ENCODE measurements at places on chromosomes 6 and 20.

DNA sequence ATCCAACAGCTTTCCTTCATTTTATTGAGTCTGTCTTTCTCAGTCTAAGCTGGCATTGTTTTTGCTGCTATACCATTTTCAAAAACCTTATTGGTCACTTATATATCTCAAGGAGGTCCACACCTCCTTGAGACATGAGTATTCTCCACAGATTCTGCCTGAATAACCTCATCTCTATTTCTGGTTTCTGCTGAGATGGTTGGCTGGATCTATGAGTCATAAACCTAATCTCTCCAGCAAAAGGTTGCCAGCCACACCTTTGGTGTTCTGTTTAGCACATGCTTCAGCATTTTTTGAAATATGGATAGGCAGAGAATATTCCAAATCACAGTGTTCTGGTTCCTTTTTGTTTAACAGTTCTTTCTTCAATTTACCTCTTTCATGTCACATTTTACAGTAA lies 40.8 kb upstream of the TMEM244 start:
- no peak for DNase-seq

GRCh38 chr20:49701241-49701790 lies 12.4 kb downstream of the B4GALT5 start:
- DNase-seq = no peak

DNA sequence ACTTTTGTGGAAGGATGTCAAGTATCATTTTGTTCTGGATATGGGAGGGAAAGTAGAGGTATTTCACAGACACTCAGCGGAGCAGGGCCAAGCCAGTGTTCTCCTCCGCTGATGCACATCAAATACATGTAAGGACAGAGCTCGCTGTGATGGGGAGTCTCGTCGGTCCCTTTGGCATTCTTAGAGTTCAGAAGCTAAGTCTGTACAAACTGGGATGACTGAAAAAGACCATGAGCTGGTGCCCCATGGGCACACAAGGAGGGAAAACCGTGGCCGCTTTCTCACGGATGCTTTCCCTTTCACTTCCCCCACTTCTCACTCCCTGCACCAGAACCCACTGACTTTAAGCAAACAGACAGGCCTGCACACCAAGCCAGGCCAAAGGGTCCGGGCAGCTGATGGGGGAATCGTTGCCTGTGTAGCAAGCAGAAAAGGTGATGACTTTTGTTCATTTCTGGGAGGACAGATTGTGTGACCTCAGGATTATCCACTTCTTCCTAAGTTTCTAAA lies 27.7 kb upstream of the MPC1 start:
- no peak for DNase-seq

GRCh38 chr6:137970368-137970767 lies 103.3 kb downstream of the TNFAIP3 start:
- no peak for DNase-seq

- no peak for DNase-seq
These were observed 1.5 kb downstream of the ABCC10 start for GRCh38 chr6:43428874-43429273.

- DNase-seq = no peak
These were observed 33.8 kb upstream of the ZFAND3 start for GRCh38 chr6:37785663-37786270.

DNA sequence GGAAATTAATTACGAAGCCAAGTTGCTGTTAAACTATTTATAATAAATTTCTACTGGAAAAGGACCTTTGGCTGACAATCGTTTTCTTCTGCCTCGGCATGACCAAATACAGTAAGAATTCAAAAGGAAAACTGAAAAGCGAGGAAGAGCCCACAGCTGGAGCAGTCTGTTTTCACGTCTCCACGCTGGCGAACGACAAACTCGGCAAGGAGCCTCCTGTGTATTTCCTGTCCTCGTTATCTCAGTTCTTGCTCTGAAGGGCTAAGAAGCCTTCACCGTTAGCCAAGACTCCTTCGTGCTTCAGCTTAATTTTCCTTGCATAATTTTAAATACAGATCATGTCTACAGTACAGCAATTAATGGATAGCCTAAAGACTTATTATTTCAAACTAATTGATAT lies 214.3 kb upstream of the PLCB4 start:
- no peak for DNase-seq

DNA sequence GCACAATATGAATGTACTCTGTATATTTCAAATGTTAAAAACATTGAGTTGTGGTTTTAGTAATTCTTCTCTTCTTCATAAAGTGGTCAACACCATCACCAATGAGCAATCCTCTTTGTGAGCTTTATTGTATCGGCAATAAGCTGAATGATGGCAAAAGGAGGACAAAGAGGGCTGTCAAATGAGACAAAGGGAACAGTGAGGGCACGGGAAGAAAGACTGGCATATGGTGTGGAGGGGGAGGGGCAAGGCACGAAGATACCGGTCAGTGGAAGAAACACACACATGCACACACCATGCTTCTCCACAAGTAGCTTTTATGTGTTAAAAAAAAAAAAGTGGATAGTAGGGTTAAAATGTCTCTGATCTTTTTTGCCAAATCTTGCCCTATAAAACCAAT lies 506.8 kb upstream of the CITED2 start:
- DNase-seq = no peak

DNA sequence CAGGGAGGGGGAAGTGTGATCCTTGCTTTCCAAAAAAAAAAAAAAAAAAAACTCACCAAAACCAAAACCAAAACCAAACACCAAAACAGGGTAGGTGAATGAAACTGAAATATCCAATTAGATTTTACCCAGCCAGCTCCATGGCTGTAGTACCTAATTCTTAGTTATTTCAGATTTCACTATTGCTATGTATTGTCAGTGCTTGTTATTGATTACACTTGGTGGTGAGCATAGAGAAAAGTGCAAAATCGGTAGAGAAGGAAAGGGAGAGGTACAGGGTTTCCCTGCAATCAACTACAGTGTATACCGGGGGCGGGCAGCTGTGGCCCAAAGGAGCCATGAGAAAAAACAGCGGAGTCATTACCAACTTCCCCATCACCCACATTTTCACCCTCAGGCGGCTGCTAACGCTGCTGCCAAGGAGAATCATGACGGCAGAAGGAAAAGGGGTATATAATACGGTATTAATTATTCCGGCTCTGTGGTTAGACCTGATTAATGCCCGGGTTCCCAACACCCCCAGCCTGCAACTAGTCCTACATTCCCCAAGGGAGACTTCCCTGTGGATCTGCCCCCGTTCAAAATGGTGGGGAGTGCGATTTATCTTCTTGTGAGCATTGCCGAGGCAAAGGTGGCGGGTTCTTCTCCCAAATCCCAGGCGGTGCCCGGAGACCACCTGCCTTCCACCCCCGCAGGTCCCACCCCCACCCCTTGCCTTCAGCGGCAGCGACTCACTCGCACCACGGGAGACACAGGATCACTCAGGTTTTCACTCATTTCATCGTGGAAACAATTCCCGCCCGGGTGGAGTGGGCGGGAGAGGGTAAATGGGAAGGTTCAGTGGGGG lies at the start of gene C6orf62:
Gene C6orf62 (minus strand): TSS at position 30 of the 847 bp plus-strand sequence. CDS start 486 bp downstream, outside the sequence.
- peak; percentile 35 for DNase-seq

DNA sequence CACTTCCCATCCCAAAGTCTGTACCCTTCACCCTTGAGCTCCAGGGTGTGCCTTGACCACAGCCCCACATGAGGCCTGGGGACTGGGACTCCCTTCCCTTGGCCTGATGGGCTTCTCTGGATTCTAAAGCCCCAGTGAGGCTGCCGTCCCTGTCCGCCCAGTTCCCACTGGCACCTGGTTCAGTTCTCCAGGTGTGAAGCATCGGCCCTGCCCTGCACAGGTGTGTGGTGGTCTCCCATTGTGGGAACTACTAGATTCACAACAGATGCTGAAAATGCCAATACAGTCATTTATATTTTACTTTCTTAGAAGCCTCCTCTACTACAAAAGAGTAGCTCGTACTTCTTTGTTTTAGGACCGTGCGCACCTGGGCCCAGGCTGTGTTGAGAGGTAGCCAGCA lies 72.8 kb downstream of the TTLL2 start:
- no peak for DNase-seq

DNA sequence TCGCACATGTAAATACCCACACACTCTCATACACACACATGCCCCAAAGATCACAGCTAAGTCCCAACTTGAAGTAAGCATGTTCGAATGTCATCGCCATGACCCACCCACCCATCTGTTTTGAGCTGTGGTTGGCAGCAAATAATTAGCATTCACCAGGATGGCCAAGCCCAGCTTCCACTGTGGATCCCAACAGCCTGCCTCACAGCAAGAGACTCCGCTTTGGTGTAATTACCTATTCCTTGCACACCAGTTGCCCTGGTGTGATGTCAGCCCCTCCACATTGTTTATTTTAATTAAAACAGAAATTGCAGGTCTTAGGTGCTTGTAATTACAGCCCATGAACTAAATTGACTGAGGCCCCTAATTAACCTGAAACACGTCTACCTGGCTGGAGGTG lies 81.1 kb downstream of the MAFB start:
- no peak for DNase-seq

DNA sequence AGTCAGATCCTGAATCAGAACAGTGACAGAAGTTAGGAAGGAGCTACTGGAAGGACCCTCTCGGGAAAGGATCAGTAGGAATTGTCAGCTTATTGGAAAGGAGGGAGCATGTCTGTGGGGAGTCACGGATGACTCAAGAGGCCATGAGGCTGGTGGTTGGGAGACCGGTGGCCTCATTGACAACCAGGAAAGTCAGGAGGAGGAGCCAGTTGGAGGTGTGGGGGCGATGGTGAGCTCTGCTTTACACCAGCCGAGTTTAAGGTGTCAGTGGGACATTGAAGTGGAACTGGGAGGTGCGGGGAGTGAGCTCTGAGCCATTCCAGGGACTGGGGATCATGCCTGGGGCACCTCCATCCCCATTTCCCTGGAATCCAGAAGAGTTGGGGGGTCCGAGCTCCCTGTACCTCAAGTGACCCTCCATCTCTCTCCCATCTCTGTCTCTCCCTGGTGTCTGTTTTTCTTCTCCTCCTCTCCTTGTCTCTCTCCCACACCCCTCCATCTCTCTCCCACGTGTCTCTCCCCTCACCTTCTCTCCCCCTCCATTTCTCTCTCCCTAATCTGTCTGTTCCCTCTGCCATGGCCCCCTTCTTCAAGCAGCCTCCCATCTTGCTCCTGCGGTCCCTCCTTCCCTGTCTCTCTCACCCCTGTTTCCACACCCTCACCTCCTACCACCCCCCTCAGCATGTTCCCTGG lies 14.3 kb upstream of the ZBTB9 start:
- peak; percentile 55 for DNase-seq

DNA sequence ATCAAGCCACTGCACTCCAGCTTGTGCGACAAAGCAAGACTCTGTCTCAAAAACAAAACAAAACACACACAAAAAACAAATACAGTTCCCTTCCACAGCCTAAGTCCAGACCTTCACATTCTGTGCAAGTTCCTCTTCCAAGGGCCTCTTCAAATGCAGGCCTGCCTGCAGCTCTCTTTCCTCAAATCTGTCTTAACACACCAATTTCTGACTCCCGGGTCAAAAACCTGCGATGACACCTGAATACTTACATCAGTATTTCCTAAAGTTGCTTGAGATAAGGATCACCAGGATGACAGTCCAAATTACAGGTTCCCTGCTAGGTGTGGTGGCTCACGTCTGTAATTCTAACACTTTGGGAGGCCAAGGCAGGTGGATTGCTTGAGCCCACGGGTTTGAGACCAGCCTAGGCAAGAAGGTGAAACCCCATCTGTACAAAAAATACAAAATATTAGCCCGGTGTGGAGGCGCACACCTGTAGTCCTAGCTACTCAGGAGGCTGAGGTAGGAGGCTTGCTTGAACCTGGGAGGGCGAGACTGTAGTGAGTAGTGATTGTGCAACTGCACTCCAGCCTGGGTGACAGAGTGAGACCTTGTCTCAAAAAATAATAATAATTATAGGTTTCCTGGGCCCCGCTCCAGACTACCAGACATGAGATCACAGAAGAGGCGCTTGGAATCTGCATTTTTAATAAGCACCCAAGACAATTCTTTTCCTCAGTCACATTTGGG lies 8.8 kb upstream of the PARD6B start:
- no peak for DNase-seq

- DNase-seq = no peak
These were observed 46.1 kb downstream of the KIF13A start for GRCh38 chr6:17941318-17941717.

DNA sequence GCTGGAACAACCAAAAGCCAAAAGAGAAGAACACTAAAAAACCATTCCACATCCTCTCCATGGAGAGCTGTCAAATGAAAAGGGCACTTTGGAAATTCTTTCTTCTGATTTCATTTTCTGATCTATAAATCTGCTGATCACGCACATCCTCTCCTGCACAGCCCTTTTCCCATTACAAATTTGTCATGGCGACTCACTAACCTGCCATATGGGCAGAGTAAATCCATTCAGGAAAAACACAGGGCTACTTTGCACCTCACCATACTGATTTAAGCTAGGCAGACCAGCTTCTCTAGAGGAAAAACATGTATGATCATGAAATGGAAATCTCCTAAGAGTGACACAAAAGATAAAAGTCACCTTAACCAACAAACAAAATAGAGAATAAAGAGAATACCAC lies 26.0 kb downstream of the TOMM6 start:
- DNase-seq = no peak

GRCh38 chr6:41200296-41200900 lies 551 bp downstream of the TREML2 start:
- no peak for DNase-seq

GRCh38 chr6:168873278-168874190 lies 380.1 kb downstream of the THBS2 start:
- DNase-seq = no peak

DNA sequence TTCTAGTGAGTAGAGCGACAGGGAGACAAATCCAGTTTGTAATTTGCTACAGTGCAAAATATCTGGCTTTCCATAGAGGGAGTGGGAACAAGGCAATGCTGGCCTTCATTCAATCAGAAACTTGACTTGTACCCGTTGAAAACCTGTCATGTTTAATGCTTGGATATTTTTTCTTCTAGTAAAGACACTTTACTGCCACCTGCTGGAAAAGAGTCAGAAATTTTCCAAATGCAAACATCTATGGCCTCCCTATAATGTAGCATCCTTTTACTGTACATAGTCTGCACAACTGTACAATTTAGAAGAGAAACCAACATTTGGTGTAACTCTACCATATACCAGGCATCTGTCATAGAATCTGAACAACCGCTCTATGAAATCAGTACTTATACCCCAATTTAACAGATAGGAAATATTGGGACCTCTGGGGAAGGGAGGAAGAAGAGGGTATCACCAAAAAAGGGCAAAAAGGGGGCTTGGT lies 16.7 kb upstream of the TBC1D20 start:
- DNase-seq = no peak

- DNase-seq = peak; percentile 71
These were observed at the start of gene NKAPL for GRCh38 chr6:28258877-28259777. TSS of gene NKAPL (plus strand) at chr6:28259297. CDS start at chr6:28259372, 75 bp downstream.

Measured in head of caudate nucleus (tissue), 42 donors.